ENCODE measurements at places on chromosomes 3 and 15. TPM values are rescaled to one million over a fixed set of nuclear protein-coding genes. Genes with fewer than 3 reads are reported as not detected.

Gene DNAJC19
- polyA plus RNA-seq = 51.5 TPM

Gene P3H2
- polyA plus RNA-seq = 21.8 TPM

Gene FOXB1
- polyA plus RNA-seq = not detected

Gene CKMT1A
- 31.3 TPM for polyA plus RNA-seq

Gene ACP3
- 0.12 TPM for polyA plus RNA-seq

Gene SKOR1
- 0.01 TPM for polyA plus RNA-seq

Gene GOLGB1
- 9.9 TPM for polyA plus RNA-seq

Gene SAMMSON
- polyA plus RNA-seq = not detected

Gene TYRO3
- polyA plus RNA-seq = 11.5 TPM

Gene ONECUT1
- not detected for polyA plus RNA-seq
